ENCODE measurements at places on chromosomes 12 and 14. TPM values are rescaled to one million over a fixed set of nuclear protein-coding genes. Genes with fewer than 3 reads are reported as not detected.

- DNase-seq: no peak
Measured at GRCh38 chr12:70854138-70854537, 66.4 kb downstream of the PTPRR start.

GRCh38 chr14:71300566-71301330 lies 393.5 kb downstream of the PCNX1 start:
- DNase-seq: no peak

Gene CLEC2A
- total RNA-seq: not detected

Gene GRIN2B
- total RNA-seq: 2.1 TPM

- DNase-seq: no peak
Measured at GRCh38 chr14:91100102-91100501, 13.8 kb upstream of the DGLUCY start.

- no peak for DNase-seq
Measured at GRCh38 chr14:72318648-72319047, 386.4 kb downstream of the RGS6 start.

DNA sequence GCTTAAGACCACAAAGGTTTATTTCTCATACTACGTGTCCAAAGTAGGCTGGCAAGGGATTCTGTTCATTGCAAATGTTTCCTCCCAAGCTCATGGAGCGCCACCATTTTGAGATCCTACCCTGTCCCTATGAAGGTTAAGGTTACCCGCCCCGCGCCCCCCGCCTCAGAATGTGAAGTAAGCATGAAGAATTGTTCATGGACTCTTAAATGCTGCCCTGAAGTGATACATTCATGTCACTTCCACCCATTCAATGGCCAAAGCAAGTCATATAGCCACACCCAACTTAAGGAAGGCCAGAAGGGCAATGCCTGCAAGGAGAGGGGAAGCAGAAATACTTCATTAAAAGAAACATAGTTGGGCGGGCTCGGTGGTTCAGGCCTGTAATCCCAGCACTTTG lies 4.2 kb downstream of the TMEM253 start:
- peak; percentile 54 for DNase-seq

Gene APOF
- 0.15 TPM for total RNA-seq

- DNase-seq: peak; percentile 31
Measured at GRCh38 chr14:69288011-69288771, 28.2 kb downstream of the GALNT16 start.

- DNase-seq: no peak
Measured at GRCh38 chr12:106138357-106138632, 459 bp downstream of the NUAK1 start.

GRCh38 chr12:91657032-91657431 lies 474.4 kb upstream of the DCN start:
- DNase-seq: no peak

GRCh38 chr12:7645395-7646177 lies 20.1 kb downstream of the APOBEC1 start:
- peak; percentile 40 for DNase-seq

Gene OTX2
- total RNA-seq: not detected

- DNase-seq: no peak
Measured at GRCh38 chr12:81181691-81182090, 103.8 kb downstream of the ACSS3 start.

DNA sequence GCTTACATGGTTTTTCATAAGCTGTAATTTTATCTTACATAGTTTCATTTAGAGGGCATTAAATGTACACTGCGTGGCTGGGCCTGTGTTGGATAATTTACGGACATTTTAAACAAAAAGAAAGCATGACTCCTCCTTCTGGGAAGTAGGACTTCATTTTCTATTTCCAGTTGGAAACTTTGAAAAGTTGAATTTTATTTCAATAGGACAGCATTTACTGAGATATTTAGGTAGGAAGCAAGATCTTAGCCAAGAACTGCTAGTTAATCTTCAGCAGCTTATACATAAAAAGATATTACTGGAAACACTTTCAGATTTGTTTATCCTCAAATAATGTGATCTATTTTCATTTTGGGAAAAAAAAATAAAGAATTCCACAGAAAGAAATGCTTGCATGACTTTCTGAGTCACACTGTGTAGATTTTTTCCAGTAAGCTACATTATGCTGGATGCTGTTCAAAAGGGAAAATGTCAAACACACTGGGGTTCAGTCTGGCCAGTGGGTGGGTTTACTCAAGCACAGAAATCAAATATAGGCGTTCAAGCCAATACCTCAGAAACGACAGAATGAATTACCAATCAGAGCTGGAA lies 239.4 kb upstream of the KRR1 start:
- no peak for DNase-seq

Gene IFNG-AS1
- total RNA-seq: not detected

GRCh38 chr12:7176595-7176994 lies 12.9 kb upstream of the PEX5 start:
- no peak for DNase-seq

- DNase-seq: no peak
Measured at GRCh38 chr12:123744836-123745235, 17.3 kb upstream of the DNAH10 start.

GRCh38 chr12:132263061-132263360 lies 66.4 kb downstream of the GALNT9 start:
- DNase-seq: no peak

DNA sequence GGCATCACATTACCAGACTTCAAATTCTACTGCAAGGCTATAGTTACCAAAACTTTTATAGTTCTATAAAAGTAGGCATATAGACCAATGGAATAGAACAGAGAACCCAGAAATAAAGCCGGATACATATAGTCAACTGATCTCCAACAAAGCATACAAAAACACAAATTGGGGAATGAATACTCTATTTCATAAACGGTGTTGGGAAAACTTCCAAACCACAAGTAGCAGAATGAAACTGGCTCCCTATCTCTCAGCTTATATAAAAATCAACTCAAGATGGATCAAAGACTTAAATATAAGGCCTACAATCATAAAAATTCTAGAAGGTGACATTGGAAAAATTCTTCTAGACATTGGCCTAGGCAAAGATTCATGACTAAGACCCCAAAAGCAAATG lies 187.9 kb upstream of the PLXNC1 start:
- DNase-seq: no peak

DNA sequence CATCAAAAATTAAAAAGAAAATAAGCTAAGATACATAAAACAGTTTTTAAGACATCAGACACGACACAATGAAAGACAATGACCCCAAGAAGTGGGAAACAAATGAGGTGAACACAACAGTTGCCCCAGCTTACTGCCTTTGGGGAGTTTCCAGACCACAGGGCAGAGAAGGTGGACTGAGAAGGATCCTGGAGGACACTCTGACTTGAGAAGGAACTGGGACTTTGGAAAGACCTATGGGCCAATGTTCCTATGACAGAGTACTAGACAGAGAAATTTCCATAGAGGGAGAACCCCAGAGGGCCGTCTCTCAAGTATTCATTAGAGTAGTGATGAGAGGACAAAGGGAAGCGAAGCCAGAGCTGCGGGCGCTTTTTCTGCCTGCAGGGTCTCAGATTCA lies 6.2 kb upstream of the OR5AU1 start:
- no peak for DNase-seq

Gene RPL10L
- 2.5 TPM for total RNA-seq

DNA sequence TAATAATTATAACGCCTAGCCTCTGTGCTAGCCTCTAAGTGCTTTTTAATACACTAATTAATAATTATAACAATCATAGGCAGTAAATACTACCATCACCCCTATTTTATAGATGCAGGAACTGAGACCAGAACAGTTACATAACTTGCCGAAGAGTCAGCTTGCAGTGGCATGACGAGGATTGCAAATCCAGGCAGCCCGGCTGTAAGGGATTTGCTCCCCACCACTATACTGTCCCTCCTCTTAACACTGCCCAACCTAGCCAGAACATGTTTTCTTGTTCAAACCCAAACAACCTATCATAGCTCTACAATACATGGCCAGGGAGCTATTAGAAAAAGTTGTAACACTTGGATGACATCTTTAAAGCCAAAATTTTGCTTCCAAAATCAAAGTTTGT lies 33.9 kb upstream of the VASH1 start:
- peak; percentile 14 for DNase-seq

- DNase-seq: no peak
Measured at GRCh38 chr14:37545174-37545573, 49.9 kb downstream of the FOXA1 start.

- DNase-seq: no peak
Measured at GRCh38 chr14:61503167-61503801, 181.9 kb downstream of the PRKCH start.

- DNase-seq: no peak
Measured at GRCh38 chr12:113867258-113867657, 98.9 kb downstream of the RBM19 start.

Gene DGLUCY
- total RNA-seq: 67.3 TPM

Gene RTL1
- total RNA-seq: not detected

DNA sequence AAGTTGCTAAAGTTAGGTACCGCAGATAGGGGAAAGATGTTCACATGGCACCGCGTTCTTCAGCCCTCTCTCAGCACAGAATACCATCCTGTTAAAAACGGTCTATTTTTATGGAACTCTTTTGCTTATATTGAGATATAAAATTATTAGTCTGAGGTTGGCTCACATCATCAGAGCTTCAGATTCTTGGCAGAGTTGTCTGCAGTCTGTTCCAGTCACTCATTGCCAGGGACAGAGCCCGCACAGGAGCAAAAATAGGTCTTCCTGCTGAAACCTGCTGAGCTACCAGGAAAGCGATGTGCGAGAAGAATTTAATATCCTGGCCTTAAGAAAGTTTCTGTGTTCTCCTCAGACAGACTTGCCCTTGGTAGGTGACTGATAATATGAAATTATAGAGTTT lies 249.8 kb downstream of the VRK1 start:
- no peak for DNase-seq

GRCh38 chr14:73800970-73801515 lies 50.6 kb upstream of the PTGR2 start:
- no peak for DNase-seq

Gene NAP1L1
- 163 TPM for total RNA-seq

DNA sequence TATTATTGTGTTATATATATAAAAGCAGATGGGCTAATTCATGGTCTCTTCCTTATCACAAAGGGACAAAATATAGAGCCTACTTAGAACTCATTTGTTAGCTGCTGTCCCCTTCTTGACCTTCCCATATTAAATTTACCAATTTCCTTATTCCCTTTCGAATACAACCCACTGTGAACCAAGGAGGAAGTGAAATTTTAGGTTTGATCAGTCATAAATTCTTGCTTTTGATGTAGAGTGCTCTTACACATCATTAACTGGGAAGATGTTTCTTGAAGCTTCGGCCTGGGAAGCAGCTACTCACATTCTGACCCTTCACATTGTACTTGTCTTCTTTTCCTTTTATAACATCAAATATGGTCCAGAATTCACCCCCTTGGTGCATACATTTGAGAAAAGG lies 579.0 kb downstream of the LRFN5 start:
- no peak for DNase-seq

- no peak for DNase-seq
Measured at GRCh38 chr12:51798501-51798900, 50.0 kb downstream of the FIGNL2 start.

- DNase-seq: no peak
Measured at GRCh38 chr14:90756755-90757345, 59.4 kb downstream of the TTC7B start.

DNA sequence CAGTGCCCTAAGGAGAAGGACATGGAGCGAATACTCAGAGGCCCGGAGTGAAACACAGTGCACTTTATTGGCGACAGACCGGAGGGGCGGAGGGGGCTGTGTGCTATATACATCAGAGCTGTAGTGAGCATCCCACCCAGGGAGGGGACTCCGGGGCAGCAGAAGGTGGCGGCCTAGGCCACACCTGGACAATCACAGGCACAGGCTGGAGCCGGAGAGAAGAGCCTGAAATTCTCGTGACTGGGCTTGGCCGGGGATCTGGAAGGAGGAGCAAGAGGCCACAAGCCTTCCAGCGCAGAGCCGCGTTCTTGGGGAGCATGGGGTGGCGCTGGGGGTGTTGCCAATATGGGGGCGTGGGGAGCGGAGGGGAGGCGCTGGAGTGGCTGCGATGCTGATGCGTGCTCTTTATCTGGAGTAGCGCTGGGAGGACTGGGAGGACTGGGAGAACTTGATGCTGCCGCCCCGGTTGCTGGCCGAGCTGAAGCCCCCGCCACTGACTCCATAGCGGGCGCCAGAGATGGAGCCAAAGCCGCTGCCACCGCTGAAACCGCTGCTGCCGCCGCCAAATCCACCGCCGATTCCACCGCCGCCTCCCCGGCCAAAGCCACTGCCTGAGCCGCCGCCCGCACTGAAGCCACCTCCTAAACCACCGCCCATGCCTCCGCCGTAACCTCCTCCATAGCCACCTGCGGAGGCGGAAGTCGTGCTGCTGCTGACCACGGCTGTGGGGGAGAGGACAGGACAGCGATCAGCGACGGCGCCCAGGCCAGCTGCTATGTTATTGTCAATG lies 6.1 kb downstream of the KRT3 start:
- peak; percentile 49 for DNase-seq

- DNase-seq: peak; percentile 83
Measured at GRCh38 chr14:104341532-104342434, 203.4 kb downstream of the KIF26A start.

Gene NYNRIN
- total RNA-seq: 13.0 TPM

GRCh38 chr12:7122811-7123769 lies 5.6 kb downstream of the RBP5 start:
- DNase-seq: no peak

Gene PAPLN
- 3.2 TPM for total RNA-seq

Gene NGB
- total RNA-seq: not detected

Gene TCL1B
- not detected for total RNA-seq

Gene NANOG
- 0.40 TPM for total RNA-seq

DNA sequence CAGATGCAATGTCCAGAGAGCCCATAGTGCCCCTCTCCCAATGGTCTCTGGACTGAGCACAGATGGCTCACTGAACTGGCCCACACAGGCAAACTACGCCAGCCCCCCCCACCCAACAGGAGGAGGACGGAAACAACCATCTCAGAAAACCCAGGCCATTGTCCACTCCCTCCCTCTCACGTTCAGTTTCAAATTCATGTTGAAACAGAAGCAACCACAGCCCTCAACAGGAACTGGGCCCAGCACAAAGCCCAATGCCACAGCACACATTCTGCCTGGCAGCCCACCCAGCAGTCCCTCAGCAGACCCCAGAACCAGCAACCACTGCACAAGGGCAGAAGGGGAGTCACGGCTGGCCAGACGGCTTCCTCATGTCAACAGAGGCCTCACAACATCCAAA lies 10.6 kb downstream of the CCDC88C start:
- no peak for DNase-seq

- peak; percentile 81 for DNase-seq
Measured at GRCh38 chr12:52221912-52222457, 11.1 kb upstream of the KRT7 start.

- DNase-seq: no peak
Measured at GRCh38 chr12:120061575-120062214, 54.9 kb downstream of the RAB35 start.

Gene PCED1B
- total RNA-seq: 2.1 TPM

- no peak for DNase-seq
Measured at GRCh38 chr14:21537090-21537424, 10.9 kb upstream of the SALL2 start.
